Aorta (tissue), 5 donors: ENCODE measurements at places on chromosomes 3 and 15. TPM values are rescaled to one million over a fixed set of nuclear protein-coding genes. Genes with fewer than 3 reads are reported as not detected.

SGO1 gene
- total RNA-seq, result not detected

SEMA6D gene
- 22.7 TPM for total RNA-seq

HGD gene
- 0.39 TPM for total RNA-seq

PLA2G4E gene
- not detected for total RNA-seq

NMD3 gene
- 53.8 TPM for total RNA-seq

- no peaks in the 10 kb centered on the region for H3K4me1 ChIP-seq
- DNase-seq, result no peak
- H3K27ac ChIP-seq, result no peak overlapping the region
- no peaks in the 10 kb centered on the region for H3K36me3 ChIP-seq
Observed at GRCh38 chr15:50590288-50590687, 43.8 kb upstream of the USP50 start.

GRCh38 chr3:136984837-136985236 is 27.1 kb downstream of the IL20RB start:
- DNase-seq, result no peak
- H3K36me3 ChIP-seq, result no peaks in the 10 kb centered on the region
- H3K27me3 ChIP-seq, result no peaks in the 10 kb centered on the region
- no peak overlapping the region for H3K4me3 ChIP-seq
- H3K27ac ChIP-seq, result no peak overlapping the region

GRCh38 chr3:39668420-39668819 is 141.0 kb upstream of the MYRIP start:
- H3K36me3 ChIP-seq, result no peaks in the 10 kb centered on the region
- no peak overlapping the region for H3K4me3 ChIP-seq
- no peaks in the 10 kb centered on the region for H3K4me1 ChIP-seq
- no peak for DNase-seq
- no peak overlapping the region for H3K27ac ChIP-seq

GRCh38 chr3:146975476-146975875 is 370.3 kb upstream of the PLSCR5 start:
- H3K4me3 ChIP-seq, result no peak overlapping the region
- H3K4me1 ChIP-seq, result no peaks in the 10 kb centered on the region
- H3K27me3 ChIP-seq, result no peaks in the 10 kb centered on the region

DNA sequence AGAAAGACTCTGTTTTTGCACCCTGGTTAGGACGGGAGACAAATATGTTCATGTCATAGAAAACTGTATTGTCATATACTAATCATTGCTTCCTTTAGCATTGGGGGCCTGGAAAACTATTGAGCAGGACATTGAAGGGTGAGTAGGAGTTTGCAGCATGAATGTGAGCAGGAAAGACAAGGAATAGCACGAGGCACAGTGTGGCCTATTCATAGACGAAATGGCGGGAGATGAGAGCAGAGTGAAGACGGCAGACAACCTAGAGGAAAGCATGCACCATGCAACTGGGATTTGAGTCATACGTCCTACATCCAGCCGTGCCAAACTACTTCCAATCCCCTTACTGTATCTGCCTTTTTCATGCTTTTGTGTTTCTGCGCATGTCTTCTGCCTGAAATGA is 508.1 kb downstream of the NTRK3 start:
- H3K27me3 ChIP-seq, result no peaks in the 10 kb centered on the region
- H3K27ac ChIP-seq, result no peak overlapping the region
- H3K4me3 ChIP-seq, result no peak overlapping the region
- peaks cover 2% of the 10 kb centered on the region for H3K4me1 ChIP-seq
- no peak for DNase-seq

DNA sequence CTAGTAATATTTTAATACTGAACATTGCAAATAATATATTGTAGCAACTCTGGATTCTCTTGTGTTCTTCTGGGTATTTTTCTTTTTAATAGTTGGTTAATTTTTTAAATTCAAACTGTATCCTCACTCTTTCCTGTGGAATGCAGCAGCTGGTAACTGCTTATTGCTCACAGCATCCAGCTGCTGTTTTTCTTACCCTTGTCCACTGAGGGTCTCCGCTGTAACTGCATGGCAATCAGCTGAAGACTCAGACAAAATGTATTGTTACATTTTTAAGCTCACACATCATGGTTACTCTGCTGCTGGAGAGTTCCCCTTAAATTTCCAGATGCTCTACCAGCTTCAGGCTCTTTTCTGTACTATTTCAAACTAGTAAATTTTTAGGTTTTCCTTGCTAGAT is 227.6 kb downstream of the MBNL1 start:
- no peak for DNase-seq
- H3K27me3 ChIP-seq, result no peaks in the 10 kb centered on the region
- no peaks in the 10 kb centered on the region for H3K36me3 ChIP-seq
- no peak overlapping the region for H3K4me3 ChIP-seq
- H3K27ac ChIP-seq, result no peak overlapping the region
- H3K4me1 ChIP-seq, result no peaks in the 10 kb centered on the region

DNA sequence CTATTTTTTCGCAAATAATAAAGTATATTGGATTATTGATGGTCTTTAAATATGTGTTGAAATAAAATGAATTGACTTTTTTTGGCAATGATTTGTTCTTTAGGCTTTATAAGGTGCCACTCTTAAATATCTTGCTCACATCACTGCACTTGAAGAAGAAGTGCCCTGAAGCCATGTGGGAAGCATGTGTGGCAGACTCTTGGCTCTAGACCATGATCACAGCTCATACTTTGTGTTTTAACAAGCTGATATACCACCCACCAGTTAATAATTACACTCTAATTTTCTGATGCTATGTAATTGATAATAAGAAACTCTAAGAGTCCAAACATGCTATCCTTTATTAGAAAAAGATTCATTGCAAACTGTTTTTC is 52.1 kb upstream of the TGFBR2 start:
- no peak for DNase-seq
- H3K4me1 ChIP-seq, result no peaks in the 10 kb centered on the region
- no peak overlapping the region for H3K4me3 ChIP-seq
- H3K27ac ChIP-seq, result no peak overlapping the region
- no peaks in the 10 kb centered on the region for H3K27me3 ChIP-seq
- no peaks in the 10 kb centered on the region for H3K36me3 ChIP-seq

DNA sequence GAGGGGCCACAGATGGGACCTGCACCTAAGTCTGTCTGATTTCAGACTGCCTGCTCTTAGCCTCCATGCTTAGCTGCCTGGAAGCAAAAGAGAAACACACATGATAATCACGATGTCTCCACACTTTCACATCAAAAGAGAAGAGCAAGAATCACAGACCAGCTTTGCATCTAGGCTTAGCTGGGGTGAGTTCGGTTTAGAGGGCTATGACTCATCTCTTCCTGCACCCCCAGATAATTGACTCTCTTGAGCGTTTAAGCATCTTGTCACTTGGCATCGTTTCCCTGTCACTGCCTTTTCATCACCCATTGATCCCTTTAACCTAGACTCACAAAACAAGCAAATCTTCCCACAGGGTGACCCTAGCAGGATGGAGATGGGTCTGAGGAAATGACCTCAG is 124.0 kb downstream of the NTRK3 start:
- H3K27ac ChIP-seq, result no peak overlapping the region
- no peak for DNase-seq
- peaks cover 2% of the 10 kb centered on the region for H3K4me1 ChIP-seq

DNA sequence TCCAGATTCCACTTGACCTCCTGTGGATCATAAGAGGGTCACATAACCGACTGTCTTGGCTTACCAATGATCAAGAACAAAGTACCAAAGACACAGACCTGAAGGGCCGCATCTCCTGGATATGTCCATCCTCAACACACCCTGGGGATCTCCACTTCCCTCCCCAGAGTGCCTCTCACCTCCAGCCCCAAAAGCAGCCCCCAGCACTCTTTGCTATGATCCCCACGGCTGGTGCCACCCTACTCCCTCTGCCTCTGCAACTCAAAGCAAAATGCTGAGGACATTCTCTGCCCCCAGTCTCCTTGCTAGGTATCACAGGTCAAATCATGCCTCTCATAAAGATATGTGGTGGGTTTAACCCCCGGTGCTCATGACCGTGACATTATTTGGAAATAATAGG is 32.7 kb downstream of the SLCO2A1 start:
- no peaks in the 10 kb centered on the region for H3K4me1 ChIP-seq
- DNase-seq, result no peak
- no peak overlapping the region for H3K27ac ChIP-seq
- no peak overlapping the region for H3K4me3 ChIP-seq
- H3K36me3 ChIP-seq, result no peaks in the 10 kb centered on the region
- no peaks in the 10 kb centered on the region for H3K27me3 ChIP-seq

GRCh38 chr3:195187609-195188425 is 83.1 kb downstream of the XXYLT1 start:
- no peak overlapping the region for H3K27ac ChIP-seq
- H3K27me3 ChIP-seq, result no peaks in the 10 kb centered on the region
- DNase-seq, result no peak
- H3K4me3 ChIP-seq, result no peak overlapping the region
- no peaks in the 10 kb centered on the region for H3K4me1 ChIP-seq
- no peaks in the 10 kb centered on the region for H3K36me3 ChIP-seq

DNA sequence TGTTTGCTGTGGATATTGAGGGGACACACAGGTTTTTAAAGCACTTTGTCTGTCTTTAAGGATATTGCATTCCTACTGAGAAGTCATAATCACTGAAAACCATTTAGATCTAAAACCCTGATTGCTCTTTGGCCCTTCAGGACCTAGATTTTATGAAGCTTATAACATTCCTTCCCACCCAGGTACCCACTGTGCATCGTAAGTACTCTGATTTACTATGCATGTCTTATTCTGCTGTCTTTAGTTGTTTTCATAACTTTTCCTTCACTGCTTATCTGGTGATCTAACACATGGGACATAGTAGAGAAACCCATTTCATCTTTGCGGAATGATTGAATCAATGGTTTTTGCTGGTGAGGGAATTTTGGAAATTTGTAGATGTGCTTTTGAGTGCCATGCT is 247.0 kb upstream of the RARB start:
- H3K4me1 ChIP-seq, result no peaks in the 10 kb centered on the region
- no peak for DNase-seq
- H3K36me3 ChIP-seq, result no peaks in the 10 kb centered on the region
- H3K27ac ChIP-seq, result no peak overlapping the region
- H3K27me3 ChIP-seq, result no peaks in the 10 kb centered on the region

GRCh38 chr3:5389057-5389456 is 201.6 kb downstream of the EDEM1 start:
- H3K27ac ChIP-seq, result no peak overlapping the region
- no peaks in the 10 kb centered on the region for H3K27me3 ChIP-seq

- no peak for DNase-seq
- H3K27ac ChIP-seq, result no peak overlapping the region
- H3K4me1 ChIP-seq, result no peaks in the 10 kb centered on the region
- H3K4me3 ChIP-seq, result no peak overlapping the region
- H3K36me3 ChIP-seq, result no peaks in the 10 kb centered on the region
Observed at GRCh38 chr3:183233966-183234365, 19.1 kb upstream of the B3GNT5 start.

DNA sequence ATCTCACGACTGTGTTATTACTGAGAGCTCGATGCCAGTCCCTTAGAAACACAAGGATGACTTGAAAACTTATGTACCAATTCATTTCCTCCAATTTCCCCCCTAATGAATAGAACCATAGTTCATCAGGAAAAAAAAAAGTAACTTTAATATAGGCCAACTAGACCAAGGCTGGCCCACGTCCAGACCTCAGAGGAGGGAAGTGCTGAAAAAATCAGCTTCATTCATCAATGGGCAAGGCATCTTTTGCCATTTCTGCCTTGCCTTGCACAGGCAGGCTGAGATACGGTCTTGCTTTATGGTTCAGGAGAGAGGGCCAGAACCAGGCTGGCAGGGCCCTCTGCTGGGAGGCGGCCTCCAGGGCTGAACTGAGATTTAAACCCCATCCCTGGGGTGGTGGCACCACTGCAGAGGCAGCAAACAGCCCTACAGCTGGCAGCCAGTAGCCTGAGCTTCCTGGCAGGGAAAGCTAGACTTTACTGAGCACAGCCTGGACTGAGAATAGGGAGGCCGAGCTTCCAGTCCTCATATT is 104.1 kb upstream of the TNFAIP8L3 start:
- peak; percentile 59 for DNase-seq
- H3K27me3 ChIP-seq, result no peaks in the 10 kb centered on the region
- no peak overlapping the region for H3K4me3 ChIP-seq
- no peak overlapping the region for H3K27ac ChIP-seq
- H3K4me1 ChIP-seq, result no peaks in the 10 kb centered on the region
- H3K36me3 ChIP-seq, result no peaks in the 10 kb centered on the region

- H3K4me3 ChIP-seq, result no peak overlapping the region
- no peaks in the 10 kb centered on the region for H3K4me1 ChIP-seq
- no peaks in the 10 kb centered on the region for H3K27me3 ChIP-seq
- no peak overlapping the region for H3K27ac ChIP-seq
- DNase-seq, result no peak
Observed at GRCh38 chr3:13637311-13637891, 88.5 kb downstream of the FBLN2 start.

- no peak overlapping the region for H3K4me3 ChIP-seq
- no peaks in the 10 kb centered on the region for H3K36me3 ChIP-seq
- no peaks in the 10 kb centered on the region for H3K27me3 ChIP-seq
- no peak for DNase-seq
Observed at GRCh38 chr3:152046280-152046679, 172.8 kb downstream of the SUCNR1 start.

DNA sequence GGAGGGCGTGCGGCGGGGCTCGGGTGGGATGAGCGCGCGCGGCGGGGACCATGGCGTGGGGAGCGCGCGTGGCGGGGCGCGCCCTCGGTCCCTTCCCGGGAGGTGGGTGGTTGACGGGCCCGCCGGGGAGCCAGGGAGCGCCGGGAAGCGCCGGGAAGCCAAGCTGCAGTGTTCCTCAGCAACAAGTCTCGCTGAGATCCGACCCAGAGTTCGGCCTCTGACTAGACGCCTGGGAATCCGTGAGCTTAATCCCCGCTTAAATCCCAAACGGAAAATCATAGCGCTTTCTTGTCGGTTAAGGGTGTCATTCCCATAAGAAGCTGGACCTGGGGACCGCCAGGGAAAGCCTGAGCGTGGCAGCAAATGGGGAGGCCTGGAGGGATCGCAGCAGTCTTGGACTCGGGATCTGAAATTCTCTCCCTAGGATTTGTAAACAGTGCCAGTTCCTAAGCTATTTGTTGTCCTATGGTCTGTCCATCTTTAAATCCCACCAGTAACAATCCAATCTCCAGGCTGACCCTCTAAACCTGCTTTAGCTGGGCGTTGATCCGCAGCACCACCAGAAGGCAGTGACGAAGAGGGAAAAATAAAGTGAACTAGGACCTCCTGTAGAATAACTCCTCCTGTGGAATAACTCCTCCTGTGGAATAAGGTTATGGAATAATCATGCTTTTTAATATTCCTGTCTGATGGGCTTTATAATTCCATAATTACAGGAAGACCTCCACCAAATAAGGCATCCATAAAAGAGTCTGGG is 570 bp upstream of the NEDD4 start:
- peak overlapping the region; percentile 34 for H3K27ac ChIP-seq
- H3K27me3 ChIP-seq, result no peaks in the 10 kb centered on the region
- no peaks in the 10 kb centered on the region for H3K36me3 ChIP-seq
- H3K4me1 ChIP-seq, result no peaks in the 10 kb centered on the region

- H3K4me1 ChIP-seq, result no peaks in the 10 kb centered on the region
- H3K27me3 ChIP-seq, result no peaks in the 10 kb centered on the region
- no peaks in the 10 kb centered on the region for H3K36me3 ChIP-seq
- H3K27ac ChIP-seq, result no peak overlapping the region
- no peak overlapping the region for H3K4me3 ChIP-seq
Observed at GRCh38 chr15:74402873-74403587, 30.7 kb downstream of the SEMA7A start.
